Left lung (tissue), 14 donors: ENCODE measurements at places on chromosomes 13 and 19. TPM values are rescaled to one million over a fixed set of nuclear protein-coding genes. Genes with fewer than 3 reads are reported as not detected.

The LAIR2 gene
- polyA plus RNA-seq: not detected

The GAS6 gene
- polyA plus RNA-seq: 37.3 TPM

The IGFL3 gene
- polyA plus RNA-seq: not detected

The ZNF525 gene
- polyA plus RNA-seq: 11.4 TPM

The KLK15 gene
- polyA plus RNA-seq: not detected

The BBC3 gene
- polyA plus RNA-seq: 1.6 TPM

The CLEC17A gene
- polyA plus RNA-seq: 0.11 TPM
